Effector CD4-positive, alpha-beta T cell (primary cell): ENCODE measurements at places on chromosomes 1 and 21.

- DNase-seq, result no peak
Measured at GRCh38 chr21:36288651-36289243, 31.2 kb upstream of the MORC3 start.

GRCh38 chr1:94418664-94419655 is 771 bp downstream of the ABCD3 start:
- no peak for DNase-seq

- no peak for DNase-seq
Measured at GRCh38 chr1:8661185-8662110, 156.0 kb downstream of the RERE start.

DNA sequence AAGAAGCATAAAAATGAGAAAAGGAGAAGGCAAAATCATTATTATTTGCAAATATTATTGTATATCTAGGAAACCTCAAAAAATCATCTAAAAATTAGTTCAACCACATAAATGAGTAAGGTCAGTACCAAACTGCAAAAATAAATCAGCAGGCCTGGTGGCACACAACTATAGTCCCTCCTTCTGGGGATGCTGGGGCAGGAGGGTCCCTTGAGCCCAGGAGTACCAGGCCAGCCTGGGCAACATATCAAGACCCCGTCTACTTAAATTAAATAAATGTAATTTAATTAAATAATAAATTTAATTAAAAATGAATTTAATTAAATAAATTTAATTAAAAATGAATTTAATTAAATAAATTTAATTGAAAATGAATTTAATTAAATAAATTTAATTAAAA is 40.3 kb upstream of the TRIM67 start:
- no peak for DNase-seq

GRCh38 chr1:115796036-115796435 is 27.5 kb upstream of the CASQ2 start:
- no peak for DNase-seq

- no peak for DNase-seq
Measured at GRCh38 chr1:31750858-31751510, 13.2 kb downstream of the ADGRB2 start.

GRCh38 chr21:41960386-41960785 is 6.6 kb upstream of the C2CD2 start:
- DNase-seq, result no peak

GRCh38 chr21:18382141-18382540 is 21.4 kb downstream of the TMPRSS15 start:
- DNase-seq, result no peak

- DNase-seq, result no peak
Measured at GRCh38 chr1:101520302-101520701, 283.5 kb downstream of the S1PR1 start.

DNA sequence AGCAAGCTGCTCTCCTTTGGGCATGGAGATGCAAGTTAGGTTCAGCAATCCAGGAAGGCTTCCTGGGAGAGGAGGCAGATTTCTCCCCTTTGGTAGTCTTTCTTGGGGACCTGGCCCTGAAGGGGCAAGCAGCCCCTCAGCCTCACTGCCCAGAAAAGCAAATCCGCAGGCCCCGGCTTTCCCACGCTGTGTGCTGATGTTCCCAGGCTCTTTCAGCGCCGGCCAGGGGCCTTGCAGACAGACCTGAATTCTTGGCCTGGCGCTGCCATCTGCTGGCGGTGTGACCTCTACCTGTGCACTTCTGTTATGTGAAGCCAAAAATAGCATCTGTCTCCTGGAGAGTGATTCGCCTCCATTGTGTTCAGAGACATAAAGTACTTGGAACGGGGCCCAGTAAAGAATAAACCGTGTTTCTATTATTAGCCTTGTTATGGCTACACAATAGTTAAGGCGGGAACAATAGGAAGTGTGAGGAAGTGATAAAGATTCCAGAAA is 64.8 kb downstream of the ALPL start:
- no peak for DNase-seq

- no peak for DNase-seq
Measured at GRCh38 chr1:66380452-66381212, 153.3 kb upstream of the SGIP1 start.

DNA sequence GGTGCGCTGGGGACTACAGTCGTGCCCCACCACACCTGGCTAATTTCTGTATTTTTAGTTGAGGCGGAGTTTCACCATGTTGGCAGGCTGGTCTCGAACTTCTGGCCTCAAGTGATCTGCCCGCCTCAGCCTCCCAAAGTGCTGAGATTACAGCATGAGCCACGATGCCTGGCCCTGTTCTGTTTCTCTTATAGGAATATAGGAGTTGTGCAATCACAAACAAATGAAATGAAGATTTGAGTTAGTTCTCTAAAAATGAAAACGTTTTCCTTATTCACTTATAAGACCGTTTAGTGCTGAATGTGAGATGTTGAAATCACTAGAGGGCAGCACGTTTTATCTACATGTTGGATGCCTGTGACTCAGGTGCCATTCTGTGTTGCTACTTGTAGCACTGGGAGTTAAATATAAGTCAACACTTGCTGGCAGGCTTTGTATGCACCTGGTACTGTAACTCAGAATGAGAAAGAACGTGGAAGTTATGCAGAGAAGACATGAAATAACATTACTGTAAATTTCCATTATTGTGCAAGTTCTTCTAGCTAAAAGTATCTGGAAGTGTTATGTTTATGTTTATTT is 45.8 kb downstream of the MIGA1 start:
- DNase-seq, result no peak

- DNase-seq, result no peak
Measured at GRCh38 chr1:186102547-186103148, 272.4 kb downstream of the TPR start.

DNA sequence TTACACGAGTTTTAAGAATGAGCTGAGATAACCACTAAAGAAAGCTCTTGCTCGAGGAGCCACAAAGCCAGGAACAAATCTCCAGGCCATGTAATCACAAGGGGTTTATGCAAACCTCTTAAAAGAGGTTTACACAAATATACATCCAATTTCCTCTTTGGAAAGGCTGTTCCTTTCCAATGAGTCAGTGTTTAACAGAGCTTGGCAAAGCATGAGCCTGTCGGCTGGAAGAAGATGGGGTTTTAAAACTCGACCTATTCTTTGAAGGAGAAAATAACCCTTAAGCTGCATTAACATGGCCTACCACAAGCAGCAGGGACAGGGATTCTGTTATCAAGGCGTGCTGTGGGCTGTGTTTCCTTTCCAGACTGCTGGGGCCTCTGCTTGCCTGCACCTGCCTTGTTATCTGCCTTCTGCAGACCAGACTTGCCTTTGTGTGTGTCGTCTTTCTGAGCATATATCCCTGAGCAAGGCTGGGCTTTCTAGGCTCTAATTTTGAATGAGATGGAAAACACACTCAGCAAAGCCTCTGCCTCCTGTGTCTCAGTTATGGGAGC is 40.6 kb upstream of the CYP2J2 start:
- no peak for DNase-seq

DNA sequence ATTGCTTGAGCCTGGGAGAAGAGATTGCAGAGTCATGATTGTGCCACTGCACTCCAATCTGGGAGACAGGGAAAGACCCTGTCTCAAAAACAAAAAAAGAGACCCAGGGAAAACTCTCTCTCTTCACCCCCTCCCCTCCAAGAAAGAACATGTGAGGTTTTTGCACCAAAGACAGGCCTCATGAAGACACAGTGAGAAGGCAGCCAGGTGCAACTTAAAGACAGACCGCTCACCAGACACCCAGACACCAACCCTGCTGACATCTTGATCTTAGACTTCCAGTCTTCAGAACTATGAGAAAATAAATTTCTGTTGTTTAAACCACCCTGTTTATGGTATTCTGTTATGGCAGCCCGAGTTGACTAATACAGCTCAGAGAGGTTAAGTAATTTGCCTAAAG is 13.3 kb upstream of the LRRC8D start:
- DNase-seq, result no peak

DNA sequence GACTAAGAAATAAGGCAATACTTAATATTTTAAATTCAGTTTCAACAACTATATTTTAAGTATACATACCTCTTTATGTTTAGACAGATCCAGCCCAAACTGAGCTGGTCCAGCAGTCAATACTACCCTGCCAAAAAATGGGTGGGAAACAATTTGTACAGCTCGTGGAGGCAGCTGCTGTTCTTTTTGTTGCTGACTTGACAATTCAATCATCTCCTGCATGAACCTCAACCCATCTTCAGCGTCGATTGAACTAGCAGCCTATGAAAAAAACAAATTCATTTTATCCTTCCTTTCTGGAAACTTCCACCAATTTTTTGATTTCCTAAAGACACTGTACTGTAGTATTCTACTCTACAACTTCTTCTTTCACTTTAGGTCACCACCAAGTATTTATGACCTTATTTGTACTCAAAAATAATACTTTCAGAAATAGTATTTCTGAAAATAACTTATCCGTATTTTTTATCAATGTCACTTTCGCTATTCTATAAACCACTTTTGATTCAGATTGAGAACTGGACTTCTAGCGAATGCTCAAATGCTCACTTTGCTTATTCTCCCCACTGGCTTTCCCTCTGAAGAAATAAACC is 46.5 kb downstream of the EDEM3 start:
- DNase-seq, result no peak

- DNase-seq, result no peak
Measured at GRCh38 chr1:31703431-31704270, at the start of gene COL16A1. Gene COL16A1 (minus strand): TSS chr1:31704017. CDS start chr1:31702193, 1,824 bp downstream.

GRCh38 chr1:100611086-100611485 is 73.1 kb downstream of the GPR88 start:
- no peak for DNase-seq

DNA sequence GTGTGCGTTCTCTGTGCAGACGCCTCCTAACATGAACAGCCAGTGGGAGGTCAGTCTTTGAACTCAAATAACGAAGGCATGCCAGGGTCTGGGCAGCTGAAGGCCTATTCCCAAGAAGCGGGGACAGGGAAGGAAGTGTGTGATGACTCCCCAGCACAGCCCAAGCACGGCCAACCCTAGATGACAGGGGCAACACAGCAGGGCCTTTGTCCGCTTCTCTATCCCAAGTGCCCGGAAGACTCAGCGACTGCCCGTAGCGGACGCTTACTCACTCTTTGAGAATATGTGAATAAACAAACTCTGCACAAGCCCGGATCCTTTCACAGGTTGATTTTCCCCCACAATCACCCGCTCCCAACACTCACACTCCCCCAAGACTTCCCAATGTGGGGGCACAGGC is 11.2 kb downstream of the C1orf198 start:
- no peak for DNase-seq

GRCh38 chr1:27026621-27027574 is 14.2 kb upstream of the TENT5B start:
- no peak for DNase-seq

GRCh38 chr1:26616881-26617280 is 78.9 kb upstream of the ARID1A start:
- DNase-seq, result no peak

DNA sequence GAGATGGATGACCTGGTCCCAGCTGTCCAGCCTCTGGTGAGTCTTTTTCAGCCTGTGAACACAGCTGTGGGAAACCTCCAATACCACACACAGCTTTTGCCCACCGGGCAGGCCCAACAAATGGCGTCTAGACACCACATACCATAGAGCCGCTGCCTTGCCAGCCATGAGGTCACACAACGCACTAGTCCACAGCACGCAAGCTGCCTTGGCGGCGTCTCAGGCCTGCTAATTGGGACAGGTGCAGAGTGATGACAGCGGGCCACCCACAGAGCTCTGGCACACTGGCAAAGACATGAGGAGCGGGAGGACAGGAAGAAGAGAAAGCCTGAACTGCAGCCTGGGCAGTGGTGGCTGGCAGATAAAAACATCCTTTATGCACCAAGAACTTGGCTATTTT is 125.5 kb downstream of the ADAMTS1 start:
- DNase-seq, result no peak

GRCh38 chr1:84489766-84490165 is 10.7 kb downstream of the RPF1 start:
- no peak for DNase-seq

GRCh38 chr21:33273044-33273443 is 6.9 kb downstream of the IL10RB start:
- DNase-seq, result no peak

DNA sequence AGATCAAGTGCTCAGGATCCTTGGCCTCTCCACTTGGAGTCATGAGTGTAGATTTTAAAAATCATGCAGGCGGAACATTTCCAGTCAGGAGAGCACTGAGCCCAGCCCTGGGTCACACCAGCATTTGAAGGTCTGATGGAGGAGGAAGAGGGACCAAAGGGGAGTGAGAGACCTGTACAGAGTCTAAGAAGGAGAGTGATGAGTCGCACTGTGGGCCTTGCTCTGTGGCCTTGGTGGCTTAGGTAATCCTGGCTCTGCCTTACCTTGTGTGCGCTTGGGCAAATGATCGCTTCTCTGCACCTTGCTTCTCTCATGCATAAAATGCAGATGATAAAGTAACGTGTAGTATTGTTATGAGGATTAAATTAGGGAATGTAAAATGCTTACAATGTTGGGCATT is 225.3 kb downstream of the SDCCAG8 start:
- DNase-seq, result no peak

DNA sequence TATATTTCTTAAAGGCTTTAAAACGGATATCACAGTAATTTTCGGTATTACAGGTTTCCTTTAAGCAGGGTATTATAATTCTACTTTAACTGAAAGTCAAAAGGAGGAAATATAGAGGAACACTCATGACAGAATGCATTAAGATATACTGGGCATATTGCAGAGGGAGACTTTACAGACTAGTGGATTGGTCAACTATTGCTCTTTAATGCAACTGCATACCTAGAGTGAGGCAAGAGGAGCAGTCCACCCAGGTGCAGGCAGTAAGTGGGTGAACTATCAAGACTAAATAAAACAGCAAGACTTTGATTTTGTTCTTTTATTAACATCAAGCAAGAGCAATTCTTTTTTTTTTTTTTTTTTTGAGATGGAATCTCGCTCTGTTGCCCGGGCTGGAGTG is 10.5 kb downstream of the SCAF4 start:
- DNase-seq, result no peak

DNA sequence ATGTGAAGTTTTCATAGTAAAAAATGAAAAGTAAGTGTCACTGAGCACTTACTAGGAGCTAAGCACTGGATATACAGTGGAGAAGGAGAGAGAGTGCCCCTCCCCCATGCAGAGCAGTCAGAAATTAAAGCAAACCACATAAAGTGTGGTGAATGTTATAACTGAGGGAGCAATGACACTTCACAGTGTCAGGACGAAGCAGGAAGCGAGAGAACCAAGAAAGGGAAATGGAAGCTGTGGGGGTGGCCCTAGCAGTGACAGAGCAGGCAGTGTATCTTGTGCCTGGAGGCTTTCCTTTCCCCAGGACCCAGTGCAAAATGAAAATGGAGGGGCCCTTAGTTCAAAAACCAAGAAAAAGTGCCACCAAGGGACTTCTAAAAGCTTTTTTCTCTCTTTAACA is 21.5 kb upstream of the RCAN3 start:
- peak; percentile 43 for DNase-seq

GRCh38 chr1:178581351-178582303 is 68.7 kb downstream of the TEX35 start:
- no peak for DNase-seq

- no peak for DNase-seq
Measured at GRCh38 chr1:72915581-72915980, 633.2 kb upstream of the NEGR1 start.

DNA sequence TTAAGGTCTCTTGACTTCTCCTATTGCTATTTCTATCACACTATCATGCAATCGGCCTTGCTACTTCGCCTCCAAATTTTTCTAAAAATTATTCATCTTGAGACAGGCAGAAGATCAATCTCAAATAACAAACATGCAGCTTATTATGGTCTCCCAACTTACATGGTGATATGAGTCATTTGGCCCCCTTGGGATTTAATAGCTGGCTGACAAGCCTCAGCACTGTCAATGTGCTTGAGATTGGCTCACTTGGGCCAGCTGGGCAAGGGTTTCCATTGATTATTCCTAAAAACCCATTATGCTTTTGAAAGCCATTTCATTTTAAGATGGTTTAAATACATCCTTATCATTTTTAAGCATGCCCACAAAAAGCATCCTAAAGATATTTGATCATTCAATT is 224.5 kb upstream of the NFIA start:
- DNase-seq, result no peak
